ENCODE measurements at places on chromosomes 12 and 14. TPM values are rescaled to one million over a fixed set of nuclear protein-coding genes. Genes with fewer than 3 reads are reported as not detected.
A peak's percentile ranks its signal among the peaks of the same experiment; 100 is the strongest.

DACT1 gene
- total RNA-seq = 13.7 TPM

- no peak for DNase-seq
Measured at GRCh38 chr14:60183138-60183537, 17.9 kb upstream of the DHRS7 start.

DNA sequence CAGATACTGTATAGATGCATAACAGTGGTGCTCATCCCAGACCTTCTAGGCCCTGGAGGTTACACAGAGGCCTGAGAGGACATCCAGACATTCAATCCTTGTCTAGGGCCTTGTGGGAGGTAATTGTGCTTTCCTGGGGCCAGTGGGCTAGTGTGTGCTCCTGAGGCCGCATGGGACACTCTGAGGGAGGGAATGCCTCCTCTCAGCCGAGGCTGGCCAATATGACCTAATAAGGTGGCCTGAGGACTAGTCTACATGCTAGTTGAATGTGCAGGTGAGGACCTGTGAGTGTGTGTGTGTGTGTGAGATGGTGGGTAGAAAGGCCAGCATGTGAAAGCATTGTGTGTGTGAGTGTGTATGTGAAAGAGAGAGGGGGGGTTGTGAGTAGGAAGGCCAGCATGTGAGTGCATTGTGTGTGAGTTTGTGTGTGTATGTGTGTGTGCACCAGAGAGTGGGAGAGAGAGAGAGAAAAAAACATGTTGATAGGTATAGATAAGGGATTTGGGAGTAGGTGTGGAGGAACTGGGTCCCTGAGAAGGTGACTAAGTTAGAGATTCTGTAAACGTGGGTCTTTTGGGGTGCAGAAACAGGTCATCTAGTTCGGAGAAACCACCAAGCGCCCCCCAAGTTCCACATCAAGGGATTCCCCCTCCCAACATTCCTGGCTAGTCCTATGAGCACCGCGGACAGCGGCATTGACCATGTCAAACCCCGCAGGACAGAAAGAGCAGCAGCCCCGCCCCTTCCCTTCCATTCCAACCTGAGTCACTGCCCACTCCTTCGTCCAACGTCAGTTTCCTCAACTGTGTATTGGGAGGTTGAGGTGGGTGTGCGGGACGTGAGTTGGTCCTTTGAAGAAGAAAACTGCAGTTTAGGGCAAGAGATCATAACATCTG is 9.7 kb upstream of the KRT81 start:
- DNase-seq = peak; percentile 58

GRCh38 chr12:91017511-91018263 is 12.9 kb upstream of the EPYC start:
- peak; percentile 59 for DNase-seq

- DNase-seq = no peak
Measured at GRCh38 chr14:102723650-102724049, 53.6 kb upstream of the TRAF3 start.

DNA sequence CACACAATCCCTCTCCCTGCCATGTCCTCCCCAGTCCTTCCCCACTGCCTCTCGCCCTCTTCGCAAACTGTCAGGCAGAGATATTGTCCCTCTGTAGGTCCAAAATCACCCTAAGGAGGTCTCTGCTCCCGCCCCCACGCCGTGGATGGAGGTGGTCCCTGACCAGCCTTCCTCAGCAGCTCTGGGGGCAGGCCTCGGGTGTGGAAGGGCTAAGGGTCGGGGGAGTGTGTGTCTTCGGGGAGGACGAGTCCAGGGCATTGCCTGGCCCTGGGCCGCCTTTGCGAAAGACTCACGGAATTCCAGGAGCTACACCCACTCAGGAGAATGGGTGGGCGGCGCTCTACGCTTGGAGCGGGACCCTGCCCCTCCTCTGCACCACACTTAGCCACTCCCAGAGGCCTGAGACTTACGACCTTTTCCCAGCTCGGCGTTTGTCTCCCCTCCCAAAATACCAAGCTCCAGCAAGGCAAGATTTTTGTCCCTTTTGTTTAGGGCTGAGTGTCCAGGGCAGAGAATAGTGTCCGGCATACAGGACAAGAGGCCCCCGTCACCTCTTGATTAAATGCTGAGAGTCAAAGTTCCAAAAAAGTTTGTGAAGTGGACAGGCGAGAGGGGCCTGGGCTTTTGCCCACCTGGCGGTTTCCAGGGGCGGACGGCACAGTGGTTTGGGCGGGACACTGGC is 881 bp downstream of the PYGL start:
- peak; percentile 87 for DNase-seq

EIF2S3B gene
- total RNA-seq = 1.2 TPM

GRCh38 chr12:109738878-109739665 is 25.4 kb downstream of the FAM222A start:
- DNase-seq = peak; percentile 58

Measured in posterior vena cava (tissue), 2 donors.